Stimulated activated CD4-positive, alpha-beta T cell treated with anti-CD3 and anti-CD28 coated beads, Interleukin-15, amount 100 ng/mL, for 1 hour (primary cell): ENCODE measurements at places on chromosomes 4 and X.

DNA sequence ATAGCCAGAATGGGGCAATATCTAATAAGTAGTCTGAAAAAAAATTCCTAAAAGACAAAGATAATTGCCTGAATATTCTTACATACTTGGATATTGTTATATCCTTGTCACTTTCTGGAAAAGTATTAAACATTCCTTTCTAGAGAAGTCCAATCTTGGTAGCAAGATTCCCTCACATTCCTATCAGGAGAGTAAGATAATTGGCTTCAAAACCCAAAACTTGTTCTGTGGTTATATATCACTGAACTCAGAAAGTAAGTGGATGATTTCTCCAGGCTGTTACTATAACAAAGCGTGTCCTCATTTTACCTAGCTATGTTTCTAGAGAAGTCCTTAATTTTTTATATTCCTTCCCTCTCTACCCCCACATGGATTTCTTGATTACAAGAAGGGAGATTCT is 46.0 kb upstream of the TEX13A start:
- no peak for DNase-seq

DNA sequence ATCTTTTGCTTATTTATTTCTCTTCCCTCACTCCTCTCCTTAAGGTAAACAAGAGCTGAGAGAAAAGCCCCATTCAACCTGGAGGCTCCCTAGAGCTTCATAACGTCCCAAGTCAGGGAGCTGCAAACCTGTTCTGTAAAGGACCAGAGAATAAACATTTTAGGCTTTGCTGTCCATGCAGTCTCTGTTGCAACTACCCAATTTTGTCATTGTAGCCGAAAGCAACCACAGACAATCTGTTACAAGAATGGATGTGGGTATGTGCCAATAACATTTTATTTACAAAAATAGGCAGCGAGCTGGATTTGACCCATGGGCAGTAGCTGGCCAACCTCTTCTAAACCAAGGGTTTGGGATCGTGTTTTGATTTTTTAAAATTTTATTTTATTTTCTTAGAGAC is 71.3 kb upstream of the TBL1X start:
- no peak for DNase-seq

GRCh38 chr4:109275066-109275745 is 27.3 kb downstream of the COL25A1 start:
- no peak for DNase-seq

DNA sequence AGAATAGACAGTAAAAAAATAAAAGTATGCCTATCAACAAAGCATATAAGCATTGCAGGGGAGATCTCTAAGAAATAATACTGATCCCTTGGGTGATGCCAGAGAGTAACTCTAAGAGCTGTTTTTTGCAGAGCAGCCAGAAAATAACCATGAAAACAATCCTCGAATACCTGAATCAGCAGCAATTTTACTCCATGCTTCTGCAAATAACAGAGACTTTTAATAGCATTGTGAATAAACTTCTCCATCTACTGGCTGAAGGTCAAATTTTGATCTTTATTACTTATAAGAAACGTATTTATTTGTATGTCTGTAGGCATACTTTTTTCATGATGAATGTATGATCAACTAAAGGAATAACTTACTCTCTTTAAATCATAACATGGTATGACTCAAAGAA is 334.5 kb downstream of the GALNTL6 start:
- no peak for DNase-seq
